ENCODE measurements at places on chromosomes 2 and 18.

DNA sequence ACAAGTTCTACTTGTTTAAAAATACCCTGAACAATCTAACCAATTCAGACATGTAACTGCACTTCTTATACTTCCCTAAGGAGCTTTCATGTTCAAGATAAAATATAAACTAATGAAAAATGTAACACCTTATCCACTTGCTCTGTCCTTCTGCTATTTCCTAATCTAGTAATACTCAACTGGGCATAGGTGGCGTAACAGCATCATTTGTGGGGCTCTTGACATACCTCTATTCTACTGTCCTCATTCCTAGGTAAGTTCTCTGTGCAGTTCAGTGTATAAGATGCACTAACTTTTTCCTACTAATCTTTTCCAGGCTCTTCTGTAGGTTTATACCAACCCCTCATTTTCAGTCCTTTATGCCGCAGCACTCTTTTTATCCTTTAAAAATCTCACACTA, 36.7 kb downstream of the PRKD3 start:
- DNase-seq: no peak

- no peak for DNase-seq
Measured at GRCh38 chr18:36149514-36150289, 20.0 kb downstream of the ELP2 start.

DNA sequence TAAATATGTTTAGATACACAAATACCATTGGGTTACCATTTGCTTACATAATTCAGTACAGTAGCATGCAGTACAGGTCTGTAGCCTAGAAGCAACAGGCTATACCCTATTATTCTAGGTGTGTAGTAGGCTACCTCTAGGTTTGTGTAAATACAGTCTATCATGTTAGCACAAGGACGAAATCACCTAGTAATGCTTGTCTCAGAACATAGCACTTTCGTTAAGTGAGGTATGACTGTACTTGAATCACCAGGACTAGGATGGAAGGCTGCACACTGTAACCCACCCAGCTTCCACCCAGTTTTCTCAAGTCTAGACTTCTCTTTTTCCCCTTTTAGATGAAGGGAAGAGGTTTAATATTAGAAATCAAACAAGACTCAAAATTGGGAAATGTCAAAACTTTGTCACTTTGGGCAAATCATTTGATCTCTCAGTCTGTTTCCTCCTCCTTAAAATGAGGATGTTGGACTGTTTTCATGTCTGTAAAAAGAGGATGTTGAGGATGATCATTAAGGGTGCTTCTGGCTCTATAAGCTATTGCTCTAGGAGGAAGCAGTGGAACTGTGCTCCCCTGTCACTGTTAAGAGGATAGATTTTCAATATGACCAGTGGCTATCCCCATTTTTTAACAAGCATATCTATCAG, 3.7 kb upstream of the SOCS6 start:
- no peak for DNase-seq

DNA sequence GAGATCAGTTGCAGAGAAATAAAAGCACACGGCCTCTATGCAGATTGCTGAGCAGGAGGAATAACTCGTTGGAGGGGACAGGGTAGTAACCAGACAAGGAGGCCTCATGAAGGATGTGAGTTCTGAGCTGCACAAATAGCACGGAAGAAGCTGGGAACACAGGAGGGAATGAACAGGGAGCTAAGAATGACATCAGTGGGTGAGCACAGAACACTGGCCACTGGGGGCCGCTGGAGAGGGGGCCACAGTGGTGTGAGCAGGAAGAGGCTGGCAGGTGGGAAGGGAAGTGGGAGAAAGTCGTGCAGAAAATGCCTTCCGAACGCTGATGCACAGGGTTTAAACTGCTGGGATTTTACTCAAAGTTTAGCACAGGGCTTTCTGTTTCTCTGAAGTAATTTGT, 61.0 kb downstream of the ZAP70 start:
- no peak for DNase-seq

- DNase-seq: no peak
Measured at GRCh38 chr18:2879889-2880288, 33.1 kb downstream of the EMILIN2 start.

DNA sequence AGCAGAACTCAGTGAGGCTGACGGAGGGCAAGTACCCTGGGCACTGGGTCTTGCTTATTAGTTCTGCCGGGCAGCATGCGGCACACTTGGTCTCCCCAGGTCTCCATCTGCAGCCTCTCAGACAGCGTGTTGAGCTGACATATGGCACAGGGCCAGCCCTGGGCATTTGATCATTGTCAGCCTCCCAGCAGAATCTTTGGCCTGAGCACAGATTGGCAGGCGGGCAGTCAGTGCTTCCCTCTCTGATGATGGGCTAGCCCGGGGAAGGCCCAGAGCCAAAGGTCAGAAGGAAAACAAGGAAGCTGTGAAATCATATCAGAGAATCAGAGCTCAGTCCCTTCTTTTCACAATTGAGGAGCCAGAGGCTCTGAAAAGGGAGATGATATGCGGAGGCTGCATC, 150.1 kb upstream of the LRRTM1 start:
- no peak for DNase-seq

DNA sequence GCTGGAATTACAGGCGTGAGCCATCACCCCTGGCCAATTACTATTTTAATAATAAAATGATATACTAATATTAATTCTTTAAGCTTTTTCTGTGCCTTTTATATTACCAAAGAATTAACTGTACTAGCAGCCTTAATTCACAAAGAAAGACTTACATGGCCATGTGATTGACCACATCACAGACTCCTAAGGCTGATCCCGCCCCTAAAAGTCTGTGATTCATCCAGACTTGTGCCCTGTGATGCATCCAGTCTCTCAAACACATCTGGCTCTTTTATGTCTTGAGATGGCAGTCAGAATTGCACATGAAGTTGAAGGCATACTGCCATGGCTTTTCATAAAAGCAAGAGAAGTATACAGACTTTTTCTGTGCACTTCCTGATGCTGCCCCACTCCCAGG, 91.7 kb downstream of the DTNA start:
- DNase-seq: no peak

DNA sequence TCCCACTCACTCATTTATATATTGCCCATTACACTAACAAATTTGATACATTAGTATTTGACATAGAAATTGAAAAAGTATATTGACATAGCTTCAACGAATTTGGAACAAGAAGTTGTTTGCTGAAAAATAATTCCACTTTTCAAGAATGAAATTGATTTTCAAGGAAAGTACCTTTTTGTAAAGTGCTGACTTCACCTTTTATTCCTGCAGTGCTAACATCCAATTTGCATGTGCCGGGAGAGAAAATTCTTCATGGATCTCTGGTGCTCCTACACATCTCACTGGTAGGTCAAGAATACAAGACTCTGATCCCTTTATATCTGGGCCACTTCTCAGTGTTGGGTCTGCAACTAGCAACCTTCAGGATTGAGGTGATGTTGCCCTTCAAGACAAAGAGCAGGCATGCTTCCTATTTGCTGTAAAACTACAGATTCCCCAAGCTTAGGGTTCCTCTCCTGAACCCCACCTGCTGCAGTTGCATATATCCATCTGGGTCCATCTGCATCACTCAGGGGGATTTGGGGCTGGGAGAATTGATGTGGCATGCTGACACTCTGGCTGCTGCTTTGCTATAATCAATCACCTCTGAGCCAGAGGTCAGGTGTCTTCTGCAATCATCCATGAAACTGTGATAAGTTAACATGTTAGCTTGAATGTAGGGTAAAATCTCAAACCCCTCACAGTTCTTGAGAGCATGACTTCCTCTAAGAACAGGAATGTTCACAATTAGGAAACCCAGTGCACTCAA, 108.4 kb upstream of the TTN start:
- no peak for DNase-seq

DNA sequence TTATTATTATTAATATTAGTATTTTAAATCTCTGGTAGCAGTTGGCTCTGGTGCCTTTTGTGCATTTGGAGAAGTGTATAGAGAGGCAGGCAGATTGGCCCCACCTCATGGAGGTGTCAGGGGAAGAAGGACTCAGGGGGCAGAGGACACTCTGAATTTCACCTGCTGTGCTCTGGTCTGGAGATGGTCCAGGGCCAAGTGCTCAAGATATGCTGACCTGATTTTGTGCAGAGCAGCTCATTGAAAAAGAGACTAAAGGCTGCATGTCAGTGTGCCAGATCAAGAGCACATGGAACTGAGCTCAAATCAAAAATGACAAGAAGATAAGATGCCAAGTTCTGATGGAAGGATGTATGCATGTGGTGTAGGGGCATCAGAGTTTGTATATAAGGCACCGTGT, 323.6 kb upstream of the TNP1 start:
- no peak for DNase-seq

GRCh38 chr2:64899081-64899865, 89.9 kb upstream of the SLC1A4 start:
- no peak for DNase-seq

DNA sequence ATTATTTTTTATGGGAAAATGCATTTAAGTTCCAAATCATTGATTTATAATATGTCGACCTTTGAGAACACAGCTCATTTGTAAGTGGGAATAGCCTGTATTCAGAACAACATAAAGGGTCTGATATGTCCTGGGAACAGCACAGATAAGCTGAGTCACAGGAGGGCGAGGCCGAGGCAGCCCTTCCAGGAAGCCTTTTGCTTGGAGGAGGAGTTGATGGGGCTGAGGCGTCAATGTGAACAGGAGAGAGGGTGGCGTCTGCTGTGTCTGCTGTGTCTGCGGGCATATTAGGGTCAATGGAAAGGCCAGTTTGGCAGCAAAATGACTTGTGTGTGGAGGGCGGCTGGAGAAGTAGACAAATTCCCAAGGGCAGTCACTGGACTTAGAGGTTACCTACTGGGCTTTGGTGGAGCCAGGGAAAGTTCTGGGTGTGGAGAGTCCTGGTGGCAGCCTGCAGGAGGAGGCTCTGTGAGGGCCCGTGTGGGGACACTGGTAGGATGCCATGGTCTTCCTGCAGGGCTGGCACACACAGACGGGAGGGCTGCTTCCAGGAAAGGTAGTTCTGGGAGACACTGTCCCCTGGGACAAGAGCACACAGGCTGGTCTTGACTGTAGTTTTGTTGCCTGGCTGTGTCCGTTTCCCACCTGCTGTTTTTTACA, 128.1 kb downstream of the GLI2 start:
- DNase-seq: no peak

DNA sequence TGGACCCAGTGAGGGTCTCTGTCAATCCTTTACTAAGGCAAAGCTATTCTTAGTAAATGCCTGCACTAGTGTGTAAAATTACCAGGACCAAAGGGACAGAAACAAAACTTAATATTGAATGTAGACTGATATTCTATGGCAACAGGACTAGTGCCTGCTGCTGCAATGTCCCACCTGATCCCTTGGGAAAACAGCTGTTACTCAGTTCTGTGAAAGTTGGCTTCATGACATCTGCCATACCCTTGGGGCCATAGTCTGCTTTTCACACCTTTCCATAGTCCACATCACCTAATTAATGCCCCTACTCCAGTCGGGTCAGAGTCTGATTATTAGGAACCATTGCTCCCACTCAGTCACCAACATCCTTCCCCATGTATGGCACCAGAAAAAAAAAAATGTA, 14.5 kb downstream of the DNAJC27 start:
- DNase-seq: no peak

DNA sequence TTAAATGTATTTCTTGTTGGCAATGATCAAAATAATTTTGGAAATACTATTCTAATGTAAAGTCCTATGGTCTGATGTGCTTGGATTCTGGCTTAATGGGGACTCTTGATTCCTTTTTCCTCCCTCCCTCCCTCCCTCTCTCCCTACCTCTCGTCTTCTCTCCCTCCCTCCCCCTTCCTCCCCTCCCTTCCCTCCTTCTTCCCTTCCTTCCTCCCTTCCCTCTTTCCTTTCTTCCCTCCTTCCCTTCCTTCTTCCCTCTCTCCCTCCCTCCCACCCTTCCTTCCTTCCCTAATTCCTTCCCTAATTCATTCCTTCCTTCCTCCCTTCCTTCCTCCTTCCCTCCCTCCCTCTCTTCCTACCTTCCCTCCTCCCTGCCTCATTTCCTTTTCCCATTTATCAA, 19.9 kb upstream of the NCKAP5 start:
- DNase-seq: no peak

- DNase-seq: no peak
Measured at GRCh38 chr2:5982193-5982902, 290.2 kb downstream of the SOX11 start.

DNA sequence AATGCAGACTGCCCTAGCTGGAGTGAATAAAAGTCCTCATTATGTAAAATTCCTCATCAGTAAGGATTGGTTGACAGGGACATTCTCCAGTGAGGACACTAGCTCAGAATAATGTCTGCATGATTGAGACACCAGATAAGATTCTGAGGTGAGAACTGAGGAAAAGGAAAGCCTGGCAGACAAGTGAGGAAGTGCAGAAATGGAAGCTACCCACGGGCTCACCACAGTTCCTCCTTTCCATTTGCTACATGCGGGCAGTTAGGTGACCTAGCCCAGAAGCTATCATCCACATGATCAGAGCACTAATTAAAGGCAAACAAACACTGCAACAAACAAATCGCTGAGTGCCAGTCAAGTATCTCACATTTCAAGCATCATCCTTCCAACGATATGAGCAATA, 27.7 kb downstream of the NETO1 start:
- DNase-seq: no peak

- DNase-seq: no peak
Measured at GRCh38 chr2:191228861-191229260, 16.3 kb upstream of the MYO1B start.

DNA sequence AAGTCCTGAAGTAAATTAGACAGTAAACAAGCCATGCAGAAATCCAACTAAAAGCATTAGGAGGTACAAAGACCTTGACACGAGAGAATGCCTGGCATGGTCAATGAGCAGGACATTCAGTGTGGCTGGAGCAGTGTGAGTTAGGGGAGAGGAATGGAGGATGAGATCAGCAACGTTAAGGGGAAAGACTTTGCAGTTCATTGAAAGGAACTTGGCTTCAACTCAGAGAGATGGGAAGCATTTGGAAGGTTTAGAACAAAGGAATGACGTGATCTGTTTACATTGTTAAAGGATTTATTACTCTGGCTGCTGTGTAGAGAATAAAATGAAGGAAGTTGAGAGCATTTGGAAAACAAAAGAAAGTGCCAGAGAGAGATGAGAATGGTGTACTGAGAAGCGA, 621.3 kb downstream of the XIRP2 start:
- DNase-seq: no peak

- DNase-seq: no peak
Measured at GRCh38 chr2:176251928-176252327, 17.3 kb upstream of the MTX2 start.

- no peak for DNase-seq
Measured at GRCh38 chr2:10385501-10385900, 62.6 kb downstream of the ODC1 start.

DNA sequence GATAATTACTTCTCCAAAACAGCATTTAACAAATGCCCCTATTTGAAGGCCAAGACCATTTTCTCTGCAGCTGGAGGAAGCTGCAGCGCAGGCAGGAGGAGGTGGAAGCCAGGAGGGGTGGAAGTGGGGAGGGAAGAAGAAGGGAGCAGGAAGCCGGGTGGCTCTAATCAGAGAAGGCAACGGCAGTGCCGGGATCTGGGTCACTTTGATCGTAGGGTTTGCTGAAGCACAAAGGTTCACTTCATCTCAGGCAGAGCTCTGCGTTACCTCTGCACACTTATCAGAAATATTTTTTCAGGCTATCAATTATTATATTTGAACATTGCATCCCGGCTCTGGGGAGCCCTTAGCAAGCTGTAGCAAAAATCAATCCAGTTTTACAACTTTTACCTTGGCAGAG, 315.8 kb upstream of the POU3F3 start:
- no peak for DNase-seq

GRCh38 chr2:132009874-132010521, 151.8 kb downstream of the ANKRD30BL start:
- no peak for DNase-seq

- no peak for DNase-seq
Measured at GRCh38 chr2:106185475-106186184, 8.5 kb downstream of the UXS1 start.

All from stimulated activated CD4-positive, alpha-beta T cell treated with anti-CD3 and anti-CD28 coated beads, Interleukin-15, amount 100 ng/mL, for 1 hour (primary cell).